ENCODE measurements at places on chromosomes 7 and 10.

- DNase-seq: no peak
Measured at GRCh38 chr10:102743078-102743587, 615 bp upstream of the WBP1L start.

GRCh38 chr10:133537546-133538545 lies 10.7 kb downstream of the CYP2E1 start:
- DNase-seq: no peak

GRCh38 chr10:92832998-92833650 lies 15.2 kb upstream of the EXOC6 start:
- no peak for DNase-seq

DNA sequence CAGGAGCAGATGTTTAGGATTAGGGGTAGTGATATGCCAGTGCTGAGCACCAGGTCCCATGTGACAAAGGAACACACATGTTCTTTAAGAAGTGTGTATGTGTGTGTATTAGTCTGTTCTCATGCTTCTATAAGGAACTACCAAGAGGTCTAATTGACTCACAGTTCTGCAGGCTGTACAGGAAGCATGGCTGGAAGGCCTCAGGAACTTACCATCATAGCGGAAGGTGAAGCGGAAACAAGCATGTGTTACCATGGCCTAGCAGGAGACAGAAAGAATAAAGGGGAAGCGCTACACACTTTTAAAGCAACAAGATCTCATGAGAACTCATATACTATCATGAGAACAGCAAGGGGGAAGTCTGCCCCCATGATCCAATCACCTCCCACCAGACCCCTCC lies 22.8 kb upstream of the PDZD8 start:
- DNase-seq: no peak

Measured in foreskin fibroblast (primary cell).